ENCODE measurements at places on chromosomes 6 and 20. TPM values are rescaled to one million over a fixed set of nuclear protein-coding genes. Genes with fewer than 3 reads are reported as not detected.

Gene TSPYL1
- polyA plus RNA-seq: 95.0 TPM

Gene DEFB118
- not detected for polyA plus RNA-seq

Gene PRSS16
- polyA plus RNA-seq: 0.10 TPM

DNA sequence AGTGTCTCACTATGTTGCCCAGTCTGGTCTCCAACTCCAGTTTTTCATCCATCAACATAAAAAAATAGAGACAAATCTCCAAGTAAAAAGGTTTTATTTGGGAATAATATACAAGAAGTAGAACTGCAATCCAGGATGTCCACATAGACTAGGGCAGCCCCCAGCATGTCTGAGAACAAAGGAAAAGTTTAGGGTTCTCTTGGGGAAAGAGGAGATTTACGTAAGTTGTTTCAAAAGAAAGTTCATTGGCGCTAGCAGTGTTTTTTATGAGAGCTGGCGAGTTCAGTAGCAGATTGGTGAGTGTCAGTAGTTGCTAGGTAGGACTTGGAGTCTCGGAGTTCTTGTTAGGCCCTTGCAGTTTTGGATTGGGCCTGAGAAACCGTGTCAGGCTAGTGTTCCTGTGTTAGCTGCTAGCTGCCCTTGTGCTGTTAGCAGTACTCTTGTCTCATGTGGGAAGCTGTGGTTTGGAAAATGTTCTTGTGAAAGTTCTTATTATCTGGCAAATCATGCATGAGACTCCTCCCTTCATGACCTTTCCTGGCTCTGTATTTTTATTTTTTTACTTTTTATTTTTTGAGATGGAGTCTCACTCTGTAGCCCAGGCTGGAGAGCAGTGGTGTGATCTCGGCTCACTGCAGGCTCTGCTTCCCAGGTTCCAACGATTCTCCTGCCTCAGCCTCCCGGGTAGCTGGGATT, 24.7 kb downstream of the TTLL9 start:
- DNase-seq: peak; percentile 51

DNA sequence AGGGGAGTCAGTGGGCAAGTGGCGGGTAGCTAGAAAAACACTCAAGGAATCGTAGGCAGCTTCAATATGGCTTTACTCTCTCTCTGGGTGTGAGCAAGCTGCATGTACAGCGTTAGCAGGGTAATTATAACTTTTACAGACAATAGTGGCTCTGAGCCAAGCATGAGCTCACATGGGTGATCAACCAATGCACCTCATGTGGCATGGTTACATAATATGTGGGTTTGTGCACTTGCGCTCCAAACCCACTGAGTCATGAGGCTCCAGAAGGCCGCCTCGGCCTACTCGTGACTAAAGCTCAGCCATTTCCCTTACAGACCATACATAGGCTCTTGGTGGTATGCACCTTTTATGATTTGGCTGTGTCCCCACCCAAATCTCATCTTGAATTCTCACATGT, 78.4 kb upstream of the FBXL4 start:
- no peak for DNase-seq

DNA sequence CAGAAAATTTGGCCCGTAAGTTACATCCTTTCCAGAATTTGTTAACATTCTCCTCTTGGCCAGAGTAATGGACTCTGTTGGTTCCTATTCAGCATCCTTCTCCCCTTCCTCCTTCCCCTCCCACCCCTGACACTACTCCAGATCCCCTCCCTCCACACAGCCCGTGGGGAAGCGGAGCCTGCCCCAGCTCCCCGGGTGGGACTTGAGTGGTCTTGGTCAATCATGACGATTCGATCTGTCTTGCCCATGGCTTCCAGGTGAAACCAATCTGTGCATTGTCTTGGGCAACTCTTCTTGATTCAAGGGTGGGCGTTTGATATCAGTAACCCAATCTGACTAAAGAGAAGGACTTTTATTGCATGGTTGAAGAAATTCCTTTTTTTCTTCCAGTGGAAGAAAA, 143.9 kb downstream of the ANKRD60 start:
- DNase-seq: no peak

DNA sequence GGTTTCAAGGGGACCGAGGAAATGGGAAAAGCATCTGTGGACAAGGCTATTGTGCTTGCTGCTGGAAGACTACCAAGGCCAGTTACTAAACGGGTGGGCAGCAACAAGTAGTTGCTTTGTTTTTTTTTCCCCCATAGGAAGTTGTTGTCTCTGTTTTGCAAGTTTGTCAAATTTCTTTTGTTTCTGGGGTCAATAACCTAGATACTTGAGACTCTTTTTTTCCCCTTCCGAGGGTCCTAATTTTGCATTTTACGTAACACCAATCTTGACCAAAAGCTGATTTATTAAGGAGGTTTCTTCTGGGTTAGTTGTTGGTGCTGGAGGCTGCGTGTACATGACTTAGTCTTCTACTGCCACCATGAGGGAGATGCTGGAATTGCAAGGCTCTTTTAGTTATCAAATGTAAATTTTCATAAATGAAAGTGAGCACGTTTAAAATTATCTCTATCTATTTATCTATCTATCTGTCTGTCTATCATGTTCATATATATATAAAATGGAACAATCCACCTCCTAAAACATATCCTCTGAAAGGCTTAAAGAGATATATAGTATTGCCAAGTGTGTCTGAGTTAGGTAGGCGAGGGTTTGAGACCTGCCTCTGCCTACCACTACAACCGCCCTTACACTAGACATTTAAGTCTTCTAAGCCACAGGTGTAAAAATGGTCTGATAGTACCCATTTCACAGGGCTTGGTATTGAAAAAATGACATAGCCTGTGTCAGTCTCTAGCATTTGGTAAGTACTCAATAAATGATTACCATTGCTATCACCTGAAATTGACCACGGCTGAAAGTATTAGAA, 60.2 kb downstream of the GCLC start:
- DNase-seq: peak; percentile 49

- DNase-seq: no peak
Measured at GRCh38 chr6:149468179-149468578, 16.6 kb downstream of the ZC3H12D start.

DNA sequence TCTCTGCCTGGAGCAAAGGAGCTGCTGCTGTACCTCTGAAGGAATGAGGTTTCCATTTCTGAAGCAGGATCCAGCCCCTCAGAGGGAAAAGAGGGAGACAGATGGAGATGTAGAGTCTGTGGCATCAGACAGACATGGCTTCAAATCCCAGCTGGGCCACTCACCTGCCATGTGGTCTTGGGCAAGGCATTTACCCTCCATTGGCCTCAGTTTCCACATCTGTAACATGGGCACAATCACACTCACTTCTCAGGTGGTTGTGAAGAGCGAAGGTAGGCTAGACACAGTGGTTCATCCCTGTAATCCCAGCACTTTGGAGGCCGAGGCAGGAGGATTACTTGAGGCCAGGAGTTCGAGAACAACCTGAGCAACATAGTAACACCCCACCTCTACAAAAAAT, 32.4 kb upstream of the CCDC167 start:
- DNase-seq: no peak

All from renal pelvis (tissue), 12 donors.